ENCODE measurements at places on chromosomes 4 and X. TPM values are rescaled to one million over a fixed set of nuclear protein-coding genes. Genes with fewer than 3 reads are reported as not detected.

PRRG3 gene
- 1.3 TPM for total RNA-seq

CT55 gene
- total RNA-seq, result not detected

NPNT gene
- total RNA-seq, result 22.2 TPM

SLC2A9 gene
- total RNA-seq, result 3.5 TPM

PABPC4L gene
- total RNA-seq, result 3.1 TPM

Measured in thymus (tissue), 14 donors.